ENCODE measurements at places on chromosomes 6 and 20.

DNA sequence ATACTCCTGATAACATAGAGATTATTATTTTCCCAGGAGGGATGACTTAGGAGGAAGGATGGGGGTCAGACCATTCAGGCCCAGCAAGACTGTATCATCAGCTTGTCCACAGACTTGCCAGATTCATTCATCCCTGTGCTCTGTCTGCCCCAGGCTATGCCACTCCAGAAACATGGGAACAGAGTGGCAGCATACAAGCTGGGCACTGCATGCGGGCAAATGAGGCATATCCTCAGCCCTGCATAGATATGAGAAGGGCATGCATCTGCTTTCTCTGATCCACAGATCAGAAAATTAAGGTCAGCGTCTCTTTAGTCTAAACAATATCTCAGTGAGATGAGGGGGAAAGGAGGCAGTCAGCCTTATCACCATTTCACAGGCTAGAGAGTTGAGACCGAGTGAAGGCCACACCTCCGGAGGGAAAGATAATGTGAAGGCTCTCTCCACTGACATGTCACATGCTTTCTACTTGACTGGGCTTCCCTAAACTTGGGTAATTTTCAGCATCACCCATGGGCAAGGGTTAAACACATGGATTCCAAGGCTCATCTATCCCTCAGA, 140.5 kb downstream of the TFAP2B start:
- no peak for DNase-seq

- no peak for DNase-seq
Measured at GRCh38 chr20:14193885-14194284, 143.5 kb downstream of the FLRT3 start.

GRCh38 chr6:123925842-123926399, 122.3 kb downstream of the NKAIN2 start:
- DNase-seq = no peak

GRCh38 chr20:19274412-19275015, 62.1 kb downstream of the SLC24A3 start:
- no peak for DNase-seq

GRCh38 chr6:12944001-12944400, 227.4 kb downstream of the PHACTR1 start:
- no peak for DNase-seq

DNA sequence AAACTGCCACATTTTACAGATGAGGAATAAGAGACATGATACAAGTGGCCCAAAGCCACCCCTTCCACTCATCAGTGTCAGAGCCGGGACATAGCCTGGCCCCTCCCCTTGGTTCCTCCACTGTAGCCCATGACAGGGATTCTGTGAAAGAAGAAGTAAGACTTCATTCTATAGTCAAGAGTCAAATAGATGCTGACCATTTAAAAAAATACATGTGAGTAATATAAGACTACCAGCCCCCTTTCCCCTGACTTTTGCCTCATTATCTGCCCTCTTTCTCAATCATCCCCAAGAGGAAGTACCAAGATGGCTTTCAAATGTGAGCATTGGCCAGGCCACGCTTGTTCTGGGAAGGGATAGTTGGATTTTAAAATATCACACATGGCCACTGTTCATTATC, 57.8 kb upstream of the TAB2 start:
- DNase-seq = no peak

- no peak for DNase-seq
Measured at GRCh38 chr6:62283796-62284411, 2.1 kb downstream of the KHDRBS2 start.

DNA sequence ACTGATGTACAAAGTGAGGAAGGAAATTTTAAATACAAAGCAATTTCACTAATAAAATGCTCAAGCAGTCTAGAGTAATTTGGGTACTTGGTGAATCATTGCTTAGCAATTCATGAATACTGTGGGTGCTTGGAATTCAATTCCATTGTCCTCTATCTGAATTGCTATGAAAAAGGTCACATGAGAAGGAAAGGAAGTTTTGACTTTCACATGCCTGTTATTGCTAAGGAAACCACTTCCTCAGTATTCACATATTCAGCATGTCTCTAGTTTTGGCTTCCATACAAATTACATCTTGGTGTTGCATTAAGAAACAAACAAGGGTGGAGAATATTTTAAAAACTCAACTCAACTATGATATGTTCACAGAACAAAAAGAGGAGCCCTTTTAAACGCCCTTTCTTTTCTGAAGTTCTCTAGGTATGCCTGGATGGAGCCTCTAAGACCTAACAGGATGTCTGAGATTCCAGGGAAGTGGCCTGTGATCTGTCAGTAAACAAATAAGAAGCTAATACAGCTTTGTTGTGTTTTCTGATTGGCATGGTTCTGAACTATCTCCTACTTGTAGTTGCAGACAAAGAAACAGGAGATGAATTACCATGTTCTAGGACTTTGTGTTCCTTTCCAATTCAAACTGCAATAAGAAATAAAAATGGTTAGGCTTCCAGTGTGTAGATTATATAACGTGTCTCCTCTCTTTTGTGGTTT, 190.4 kb downstream of the OGFRL1 start:
- DNase-seq = no peak

GRCh38 chr6:74762841-74763240, 443.0 kb downstream of the COL12A1 start:
- DNase-seq = no peak

GRCh38 chr20:38609815-38610214, 8.2 kb downstream of the ARHGAP40 start:
- no peak for DNase-seq

DNA sequence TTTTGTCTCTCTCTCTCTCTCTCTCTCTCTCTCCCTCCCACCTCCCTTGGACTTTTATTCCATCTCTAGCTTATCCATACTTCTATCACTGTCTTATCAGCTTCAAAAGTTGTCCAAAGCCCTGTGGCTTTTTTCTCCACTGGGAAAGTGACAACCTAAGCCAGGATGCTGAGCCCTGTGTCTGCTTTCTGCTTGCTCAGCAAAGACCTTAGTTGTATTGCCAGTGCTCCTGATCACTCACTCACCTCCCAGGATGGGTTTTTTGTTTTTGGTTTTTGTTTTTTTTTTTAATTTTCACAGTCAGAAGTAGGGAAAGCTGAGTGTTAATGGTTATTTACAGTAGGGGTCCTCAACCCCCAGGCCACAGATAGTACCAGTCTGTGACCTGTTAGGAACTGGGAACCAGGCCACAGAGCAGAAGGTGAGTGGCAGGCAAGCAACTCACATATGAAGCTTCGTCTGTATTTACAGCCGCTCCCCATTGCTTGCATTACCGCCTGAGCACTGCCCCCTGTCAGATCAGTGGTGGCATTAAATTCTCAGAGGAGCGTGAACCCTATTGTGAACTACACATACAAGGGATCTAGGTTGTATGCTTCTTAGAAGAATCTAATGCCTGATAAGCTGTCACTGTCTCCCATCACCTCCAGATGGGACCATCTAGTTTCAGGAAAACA, 125.0 kb upstream of the ID4 start:
- no peak for DNase-seq

- no peak for DNase-seq
Measured at GRCh38 chr6:19921786-19922185, 84.6 kb downstream of the ID4 start.

DNA sequence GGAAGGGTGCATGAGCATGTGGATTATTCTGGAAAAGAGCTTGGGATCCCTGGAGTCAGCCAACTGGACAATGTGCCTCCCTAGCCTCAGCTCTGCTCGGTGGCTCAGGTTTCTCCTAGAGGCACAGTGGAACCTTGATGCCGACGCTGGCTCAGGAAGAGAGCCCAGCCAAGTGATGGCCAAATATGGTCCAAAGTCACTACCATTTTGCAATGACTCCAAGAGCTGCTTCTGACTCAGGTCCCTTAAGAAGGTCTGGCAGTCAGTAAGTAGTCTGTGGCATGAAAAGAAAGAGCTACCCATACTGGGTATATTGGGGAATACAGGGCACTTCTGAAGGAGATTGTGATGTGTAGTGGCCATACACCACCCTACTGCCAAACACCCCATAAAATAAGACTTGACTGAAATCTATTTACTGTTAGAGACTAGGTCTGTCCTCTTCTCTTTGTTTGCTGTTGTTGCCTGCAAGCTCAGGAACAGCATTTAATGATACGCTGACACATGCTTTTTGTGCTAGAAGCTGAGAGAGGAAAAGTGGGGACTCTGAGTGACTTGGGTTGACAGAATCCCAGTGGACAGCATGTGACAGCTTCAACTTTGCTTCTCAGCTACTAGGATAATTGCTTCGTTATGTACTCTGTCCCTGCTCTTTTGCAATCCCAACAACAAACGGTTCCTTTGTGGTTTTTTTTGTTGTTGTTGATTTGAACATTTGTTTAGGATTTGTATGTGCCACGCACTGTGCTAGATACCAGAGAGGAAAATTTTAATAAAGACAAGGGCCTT, 30.3 kb upstream of the OGFRL1 start:
- DNase-seq = no peak

DNA sequence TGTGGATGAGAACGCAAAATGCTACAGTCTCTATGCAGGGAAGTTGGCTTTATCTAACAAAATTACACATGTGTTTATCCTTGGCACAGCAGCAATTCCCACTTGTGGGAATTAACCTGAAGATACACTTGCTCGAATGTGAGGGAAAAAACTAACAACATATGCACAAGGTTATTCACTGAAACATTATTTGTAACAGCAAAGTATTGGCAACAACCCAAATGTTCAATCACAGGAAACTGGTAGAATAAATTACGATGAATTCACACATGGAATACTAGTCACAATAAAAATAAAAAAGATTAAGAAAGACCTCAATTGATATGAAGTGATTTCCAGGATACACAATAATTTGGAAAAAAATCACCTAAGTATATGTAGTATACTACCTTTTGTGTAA, 68.1 kb upstream of the OGFRL1 start:
- DNase-seq = no peak

DNA sequence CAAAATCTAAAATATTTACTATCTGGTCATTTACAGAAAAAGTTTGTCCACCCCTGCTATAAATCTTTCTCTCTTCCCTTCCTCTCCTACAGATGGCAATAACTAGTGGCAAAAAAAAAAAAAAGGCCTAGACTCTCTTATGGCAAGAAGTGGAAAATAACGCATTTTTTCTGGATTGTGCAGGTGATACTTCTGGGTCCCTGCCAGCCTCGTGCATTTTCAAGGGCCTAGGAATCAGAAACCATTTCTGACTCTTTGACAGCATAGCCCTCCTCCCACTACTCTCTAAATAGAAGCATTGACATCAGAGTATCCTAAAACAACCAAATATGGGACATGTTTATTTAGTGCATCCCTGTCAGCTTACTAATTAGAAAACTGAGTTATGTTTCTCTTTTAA, 251.0 kb downstream of the KHDC1L start:
- DNase-seq = no peak

- no peak for DNase-seq
Measured at GRCh38 chr6:119440953-119441352, 91.4 kb upstream of the MAN1A1 start.

GRCh38 chr6:150290429-150290828, 78.4 kb upstream of the IYD start:
- no peak for DNase-seq

DNA sequence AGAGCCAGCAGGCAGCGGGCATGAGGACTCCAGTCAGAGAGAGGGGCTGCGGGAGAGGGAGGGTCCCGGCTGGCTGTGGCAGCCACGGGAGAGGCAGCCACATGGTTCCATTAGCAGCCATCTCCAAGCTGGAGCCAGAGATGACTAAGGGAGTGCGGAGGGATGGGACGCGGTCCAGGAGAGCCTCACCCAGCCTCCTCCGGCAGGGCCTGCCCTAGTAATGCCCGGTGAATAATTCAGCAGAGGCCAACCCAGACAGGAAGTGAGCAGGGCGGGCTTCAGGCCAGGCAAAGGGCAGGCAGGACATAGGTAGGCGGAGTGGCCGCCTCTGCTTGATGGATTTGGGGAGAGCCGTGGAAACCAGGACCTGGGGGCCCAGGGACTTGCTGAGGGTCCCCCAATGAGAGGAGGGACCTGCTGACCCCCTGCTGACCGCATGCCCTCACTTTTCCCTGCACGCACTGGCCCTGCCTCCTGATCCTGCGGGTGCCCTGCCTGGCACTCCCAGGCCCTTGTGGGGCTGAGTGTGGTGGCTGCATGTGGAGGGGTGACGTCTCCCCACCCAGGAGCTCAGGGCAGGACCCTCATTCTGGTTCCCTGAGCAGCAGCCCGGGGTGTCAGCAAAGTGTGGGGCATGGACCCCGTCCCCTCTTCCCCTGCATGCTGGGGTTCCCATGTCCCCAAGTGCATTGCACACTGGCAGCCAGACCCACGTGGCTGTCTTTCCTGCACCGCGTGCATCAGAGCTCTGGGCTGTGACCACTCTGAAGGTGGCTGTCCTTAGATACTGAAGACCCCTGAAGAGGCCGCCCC, 51.8 kb upstream of the SLCO4A1 start:
- no peak for DNase-seq

DNA sequence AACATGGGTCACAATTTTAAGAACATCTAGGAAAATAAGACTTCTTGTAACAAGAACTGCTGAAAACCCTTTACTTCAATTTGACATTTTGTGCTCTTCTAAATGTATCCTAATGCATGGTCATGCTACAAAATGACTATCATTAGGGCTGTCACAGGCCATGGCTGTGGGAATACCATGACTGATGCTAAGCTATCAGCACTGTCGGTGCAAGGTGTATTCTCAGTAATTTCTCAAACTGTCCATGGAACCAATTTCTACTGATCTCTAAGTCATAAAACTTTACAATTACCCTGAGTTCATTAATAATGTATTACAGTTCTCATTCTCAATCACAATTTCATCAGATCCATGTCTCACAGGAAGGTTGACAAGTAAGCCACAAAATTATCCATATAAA, 625.3 kb downstream of the EYS start:
- DNase-seq = no peak

DNA sequence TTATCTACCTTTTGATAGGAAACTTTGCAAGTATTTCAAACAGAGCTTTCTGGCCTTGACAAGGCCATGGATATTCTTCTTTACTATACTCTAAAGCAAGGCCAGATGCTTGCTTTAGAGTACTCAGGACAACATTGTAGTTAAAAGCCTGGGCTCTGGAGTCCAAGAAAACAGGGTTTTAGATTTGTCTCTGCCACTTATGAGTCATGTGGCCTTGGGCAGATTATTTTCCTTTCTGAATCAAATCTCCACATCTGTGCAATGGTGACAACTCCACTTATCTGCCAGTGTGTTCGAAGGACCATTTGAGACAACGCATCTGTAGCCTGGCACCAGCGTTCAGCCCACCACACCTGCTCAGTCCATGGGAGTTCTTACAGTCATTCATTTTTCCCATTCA, 265.9 kb upstream of the RIN2 start:
- DNase-seq = no peak

DNA sequence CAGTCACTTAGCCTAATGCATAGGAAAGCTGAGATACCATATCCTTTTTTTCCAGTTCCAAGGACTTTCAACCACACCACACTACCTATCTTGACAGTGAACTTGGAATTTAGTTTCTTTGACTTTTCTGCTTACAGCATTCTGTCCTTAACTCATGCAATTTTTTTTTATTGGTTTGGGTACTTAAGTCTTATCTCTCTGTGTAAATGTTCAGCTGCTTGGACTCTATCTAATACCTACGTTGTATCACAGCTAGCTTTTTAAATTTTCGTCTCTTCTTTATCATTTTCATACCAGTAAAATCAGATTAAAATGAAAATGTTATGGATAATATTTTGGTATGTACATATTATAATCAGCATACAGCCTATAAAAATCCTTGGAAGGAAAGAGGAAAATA, 106.9 kb upstream of the ADGRF1 start:
- DNase-seq = no peak

- no peak for DNase-seq
Measured at GRCh38 chr20:59016795-59017492, 2.3 kb upstream of the TUBB1 start.

All from CD4-positive, alpha-beta T cell treated with Interleukin-12 subunit alpha and Interleukin-12 subunit beta, for 1 hour (primary cell).